ENCODE measurements at places on chromosomes 7 and 10.
A peak's percentile ranks its signal among the peaks of the same experiment; 100 is the strongest.

- DNase-seq = no peak
Observed at GRCh38 chr10:69465457-69466157, 14.3 kb downstream of the TSPAN15 start.

GRCh38 chr10:110304394-110304779 lies 333 bp downstream of the SMNDC1 start:
- DNase-seq = peak; percentile 62

DNA sequence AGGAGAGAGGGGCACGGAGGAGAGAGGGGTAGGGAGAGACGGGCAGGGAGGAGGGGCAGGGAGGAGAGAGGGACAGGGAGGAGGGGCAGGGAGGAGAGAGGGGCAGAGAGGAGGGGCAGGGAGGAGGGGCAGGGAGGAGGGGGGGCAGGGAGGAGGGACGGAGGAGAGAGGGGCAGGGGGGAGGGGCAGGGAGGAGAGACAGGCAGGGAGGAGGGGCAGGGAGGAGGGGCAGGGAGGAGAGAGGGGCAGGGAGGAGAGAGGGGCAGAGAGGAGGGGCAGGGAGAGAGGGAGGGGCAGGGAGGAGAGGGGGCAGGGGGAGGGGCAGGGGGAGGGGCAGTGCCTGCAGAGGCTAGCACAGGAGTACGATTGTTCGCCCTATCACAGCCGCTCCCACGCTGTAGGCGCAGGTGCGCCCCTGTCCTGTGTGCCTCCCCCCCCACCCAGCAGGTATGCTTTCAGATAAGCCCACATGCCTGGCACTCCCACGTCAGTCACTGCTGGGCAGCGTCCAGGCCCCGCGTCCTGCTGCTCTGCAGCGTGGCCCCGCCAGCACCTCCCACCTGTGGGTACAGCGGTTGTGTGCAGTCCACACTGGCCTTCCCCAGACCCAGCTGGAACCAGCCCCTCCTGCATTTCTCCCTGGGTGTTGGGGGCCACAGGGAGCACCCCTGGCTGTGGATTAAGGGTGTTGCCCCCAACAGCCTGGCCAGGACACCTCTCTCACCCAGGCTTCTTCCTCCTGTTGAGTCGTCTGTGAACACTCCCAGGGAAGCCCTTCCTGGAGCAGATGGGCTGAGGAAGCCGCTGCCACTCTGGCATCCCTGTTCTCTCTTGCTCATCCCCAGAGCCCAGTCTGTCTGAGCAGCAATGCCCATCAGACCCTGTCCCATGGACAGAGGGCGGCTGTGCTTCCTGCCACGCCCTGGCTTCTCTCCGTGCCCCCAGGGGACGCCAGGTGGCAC lies 10.8 kb downstream of the NKX6-2 start:
- DNase-seq = no peak

DNA sequence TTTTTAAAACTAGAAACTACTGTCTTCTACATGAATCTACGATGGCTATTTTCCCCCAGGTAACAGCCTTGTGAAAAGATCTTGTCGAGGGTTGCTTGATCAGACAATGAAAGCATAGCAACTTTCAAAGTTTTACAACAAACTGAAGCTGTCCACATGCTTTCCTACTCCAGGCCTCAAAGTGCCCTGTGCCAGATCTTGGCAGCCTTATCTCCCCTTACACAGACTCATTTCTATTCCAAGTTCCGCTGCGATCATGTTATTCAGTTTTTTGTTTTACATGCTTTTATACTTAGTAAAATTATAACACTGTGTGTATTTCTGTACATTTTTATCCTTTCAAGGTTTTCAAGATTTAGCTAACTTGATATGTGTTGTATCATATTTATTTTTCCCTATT lies 661.7 kb upstream of the SORCS1 start:
- DNase-seq = peak; percentile 2

DNA sequence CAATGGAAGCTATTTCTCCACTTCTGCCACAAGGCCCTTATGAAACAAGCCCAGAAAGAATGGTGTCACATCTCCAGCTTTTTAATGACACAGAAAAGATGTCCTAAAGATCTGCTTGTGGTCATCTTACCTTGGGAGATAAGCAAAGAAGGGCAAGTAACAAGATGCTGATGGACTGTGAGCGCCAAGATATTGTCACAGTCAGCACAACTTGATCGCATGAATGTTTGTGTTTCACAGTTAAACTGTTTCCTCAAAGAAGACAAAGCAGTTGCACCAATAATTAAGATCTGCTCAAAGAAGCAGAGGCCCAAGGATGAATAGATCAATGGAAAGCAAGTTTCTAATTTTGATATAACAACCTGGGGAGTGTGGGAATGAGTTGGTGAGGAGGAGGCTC lies 15.9 kb downstream of the ICA1 start:
- DNase-seq = no peak

DNA sequence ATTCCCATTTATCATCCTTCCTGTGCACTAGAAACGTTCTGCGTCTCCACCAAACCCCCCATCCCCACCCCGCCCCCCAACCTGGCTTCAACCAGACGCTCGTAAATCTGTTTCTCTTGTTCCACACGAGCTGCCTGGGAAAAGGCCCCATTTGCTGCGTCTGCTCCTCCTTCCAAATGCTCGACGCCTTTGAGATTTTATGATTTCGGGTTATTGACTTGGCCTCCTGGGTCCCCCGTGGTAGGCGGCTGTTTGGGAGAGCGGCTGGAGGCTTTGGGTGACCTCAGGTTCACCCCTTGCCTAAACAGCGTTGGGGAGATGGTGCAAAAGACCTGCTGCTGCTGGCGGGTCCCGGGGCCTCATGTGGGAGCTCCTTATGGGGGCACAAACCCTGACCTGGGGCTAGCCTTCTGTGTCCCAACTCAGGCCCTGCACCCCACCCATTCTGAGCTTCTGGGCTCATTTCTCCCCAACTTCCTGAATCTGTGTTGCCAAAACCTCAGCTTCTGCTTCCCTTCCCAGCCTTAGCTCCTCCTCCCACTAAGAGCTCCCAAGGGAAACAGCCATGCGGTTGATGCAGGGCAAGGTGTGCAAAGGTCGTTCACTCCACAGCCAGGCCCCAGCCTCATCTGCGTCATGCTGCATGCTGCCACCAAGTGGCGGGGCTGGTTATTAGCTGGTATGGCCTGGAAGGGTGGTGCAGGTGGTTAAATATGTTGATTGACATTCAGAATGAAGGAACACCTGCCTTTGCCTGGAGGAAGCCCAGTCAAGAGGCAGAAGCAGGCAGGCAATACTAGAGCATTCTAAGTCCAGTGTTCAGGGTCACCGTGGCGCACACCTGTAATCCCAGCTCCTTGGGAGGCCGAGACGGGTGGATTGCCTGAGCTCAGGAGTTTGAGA lies 49.1 kb upstream of the ELN start:
- DNase-seq = peak; percentile 69

DNA sequence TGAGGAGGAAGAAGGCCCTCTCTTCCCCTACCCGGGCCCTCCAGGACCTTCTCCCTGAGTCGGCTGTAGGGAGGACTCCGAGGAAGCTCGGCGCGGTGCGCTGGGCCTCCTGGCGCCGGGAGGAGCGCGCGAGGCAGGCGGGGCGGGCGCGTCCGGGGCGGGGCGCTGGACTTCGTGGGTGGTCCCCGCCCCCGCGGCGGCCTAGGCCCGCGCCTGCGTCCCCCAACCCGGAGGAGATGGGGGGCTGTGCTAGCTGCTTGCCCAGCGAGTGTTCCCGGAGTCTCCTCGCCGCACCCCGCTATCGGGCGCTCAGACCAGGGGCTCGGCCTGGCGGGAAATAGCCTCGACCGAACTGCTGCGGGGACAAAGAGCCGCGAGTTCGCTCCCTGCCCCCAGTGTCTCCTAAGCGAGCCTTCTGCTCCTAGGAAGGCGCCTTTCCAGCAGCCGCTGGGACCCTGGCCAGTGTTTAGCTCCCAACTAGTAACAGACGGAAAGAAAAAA lies 19.2 kb upstream of the SMO start:
- peak; percentile 48 for DNase-seq

DNA sequence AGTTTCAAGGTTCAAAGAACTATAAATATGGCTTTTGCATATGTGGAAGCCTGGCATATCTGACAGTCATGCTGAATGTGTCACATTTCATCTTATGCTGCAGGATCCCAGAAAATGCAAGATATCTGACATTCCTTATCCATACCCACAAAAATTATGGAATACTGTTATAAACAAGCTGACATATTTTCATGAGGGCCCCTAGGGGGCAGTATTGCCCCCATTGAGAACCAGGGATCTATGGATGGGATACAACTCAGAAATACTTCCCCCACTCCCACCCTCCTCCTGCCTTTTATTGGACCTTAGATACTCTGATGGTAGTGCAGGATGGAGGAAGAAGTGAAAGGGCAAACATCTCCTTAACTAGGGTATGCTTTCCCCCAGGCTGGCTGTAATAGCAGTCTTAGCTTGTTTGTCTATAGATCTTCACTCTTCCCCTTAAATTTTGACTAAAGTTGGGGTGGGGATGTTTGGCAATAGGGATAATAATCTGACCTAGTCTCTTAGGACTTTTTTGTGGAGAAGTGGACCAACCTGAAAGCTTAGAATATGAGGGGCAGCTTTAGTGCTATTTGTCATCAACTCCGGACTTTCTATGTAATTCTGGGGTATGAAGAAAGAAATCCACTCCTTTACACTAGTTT lies 3.5 kb upstream of the GNGT1 start:
- peak; percentile 63 for DNase-seq

DNA sequence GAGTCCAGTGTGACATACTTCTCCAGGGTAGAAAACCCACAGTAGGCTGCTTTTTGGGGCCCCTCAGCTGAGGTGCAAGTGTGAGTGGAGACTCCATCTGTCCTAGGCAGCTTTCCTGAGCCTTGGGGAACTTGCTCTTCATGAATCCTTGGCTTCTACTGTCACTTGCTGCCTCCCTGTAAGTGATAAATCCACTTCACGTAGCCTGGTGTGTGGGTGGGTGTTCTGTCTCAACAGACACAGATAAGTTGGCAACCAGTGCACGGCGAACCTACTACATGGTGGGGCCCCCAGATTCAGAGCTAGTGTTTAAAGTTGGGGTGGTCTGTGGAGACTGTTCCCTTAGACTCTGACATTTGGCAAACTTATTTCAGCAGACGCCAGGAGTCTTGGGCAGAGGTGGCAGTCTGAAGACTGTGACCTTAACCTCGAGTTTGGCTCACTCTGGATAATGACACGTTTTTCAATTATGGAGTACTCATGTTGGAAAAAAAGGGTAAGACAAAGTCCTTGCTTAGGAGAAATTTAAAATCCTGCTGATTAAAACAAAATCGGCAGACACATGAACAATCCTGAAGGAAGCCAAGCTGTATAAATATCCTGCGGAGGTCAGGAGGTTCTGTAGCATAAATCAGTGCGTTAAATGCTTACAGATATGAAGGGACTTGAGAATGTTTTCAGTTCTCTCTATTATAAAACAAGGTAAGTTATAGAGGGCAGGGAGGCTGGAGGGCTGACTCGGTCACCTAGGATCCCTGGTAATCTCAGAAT lies 376.9 kb downstream of the PHTF2 start:
- no peak for DNase-seq

- peak; percentile 37 for DNase-seq
Observed at GRCh38 chr7:117066668-117067067, 113.4 kb downstream of the ST7 start.

DNA sequence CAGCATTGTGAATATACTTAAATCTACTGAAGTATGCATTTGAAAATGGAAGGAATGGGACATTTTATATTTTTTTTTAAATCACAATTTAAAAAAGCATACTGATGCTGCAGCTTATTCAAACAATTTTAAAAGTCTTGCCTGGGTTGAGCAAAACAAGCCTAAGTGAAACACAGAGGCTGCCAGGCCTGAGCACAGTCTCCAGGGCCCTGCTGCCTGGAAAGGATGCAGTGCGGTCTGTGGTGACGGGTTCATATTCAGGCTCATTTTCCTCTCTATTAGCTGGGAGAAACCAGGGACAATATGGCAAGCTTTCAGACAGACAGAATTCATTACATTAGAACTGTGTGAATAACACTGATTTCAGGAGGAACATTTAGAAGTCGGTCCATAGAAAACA lies 251.9 kb downstream of the COBL start:
- no peak for DNase-seq

GRCh38 chr7:114622221-114622620 lies 207.6 kb downstream of the FOXP2 start:
- DNase-seq = no peak

- no peak for DNase-seq
Observed at GRCh38 chr10:123475466-123475865, 190.7 kb upstream of the GPR26 start.

GRCh38 chr10:116215651-116216050 lies 57.4 kb downstream of the GFRA1 start:
- DNase-seq = no peak

DNA sequence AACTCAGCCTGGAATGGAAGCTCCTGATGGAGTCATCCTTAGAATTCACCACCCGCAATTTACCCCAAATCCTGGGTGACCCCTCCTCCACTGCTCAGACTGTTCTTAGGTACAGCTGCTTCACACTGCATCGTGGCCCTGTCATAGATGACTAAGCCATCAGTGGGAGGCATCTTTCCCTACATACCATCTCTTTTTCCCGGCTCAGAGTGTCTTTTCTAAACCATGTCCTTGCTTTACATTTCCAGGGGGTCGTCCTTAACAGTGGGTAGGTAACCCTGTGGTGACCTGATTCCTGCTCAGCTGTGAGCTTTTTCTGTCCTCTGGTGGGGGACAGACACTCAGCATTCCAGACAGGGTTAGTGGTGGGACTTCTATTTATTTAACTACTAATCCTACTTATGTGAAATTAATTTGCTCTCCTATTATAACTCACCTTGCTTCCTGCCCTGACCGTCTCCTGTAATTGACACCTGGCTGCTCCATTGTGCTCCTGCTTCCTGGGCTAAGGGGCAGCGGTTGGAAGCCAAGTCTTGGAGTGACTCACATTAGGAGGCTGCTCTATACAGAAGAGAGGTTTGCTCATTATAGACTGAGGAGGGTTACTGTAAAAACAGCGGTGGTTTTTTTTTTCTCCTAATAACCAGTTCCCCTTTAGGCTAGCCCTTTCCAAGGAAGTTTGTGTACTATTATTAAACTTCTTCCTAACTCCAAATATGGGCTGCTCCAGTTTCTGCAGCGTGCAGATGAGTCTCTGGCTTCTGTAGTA lies 40.6 kb downstream of the PYROXD2 start:
- DNase-seq = peak; percentile 59

DNA sequence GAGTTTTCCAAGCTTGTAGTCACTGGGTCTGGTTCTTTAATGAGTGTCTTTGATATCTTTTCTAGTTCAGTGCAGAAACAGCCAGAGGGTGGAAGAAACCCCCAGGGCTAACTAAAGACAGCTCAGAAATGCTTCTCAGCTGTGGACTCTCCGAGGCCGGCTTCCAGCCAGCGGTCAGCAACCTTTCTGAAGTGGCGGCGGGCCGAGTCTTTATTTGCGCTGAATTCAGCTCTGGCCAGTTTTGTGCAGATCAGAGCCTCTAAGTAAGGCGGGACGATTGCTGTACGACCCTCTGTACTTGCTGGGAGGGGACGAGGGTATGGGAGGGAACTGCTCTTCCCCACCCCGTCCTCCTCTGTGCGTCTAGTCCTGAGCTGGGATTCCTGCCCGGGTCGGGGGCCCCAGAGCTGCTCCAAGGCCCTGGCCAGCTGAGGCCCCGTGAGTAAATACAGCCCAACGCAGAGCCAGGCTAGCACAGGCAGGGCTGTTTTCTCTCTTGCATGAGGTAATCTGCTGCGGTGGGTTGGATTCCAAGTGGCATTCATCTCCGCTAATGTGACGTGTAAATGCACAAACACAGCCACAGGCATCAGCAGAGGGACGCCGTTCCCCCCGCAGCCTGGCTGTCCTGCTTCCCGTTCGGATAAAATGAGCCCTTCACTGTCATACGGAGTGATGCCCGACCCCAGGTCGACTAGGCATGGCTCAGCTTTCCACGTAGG lies 159.8 kb downstream of the PIP4K2A start:
- peak; percentile 89 for DNase-seq
